ENCODE measurements at places on chromosomes 1 and 21.

- no peak for DNase-seq
Observed at GRCh38 chr1:217011097-217011496, 287.9 kb upstream of the ESRRG start.

DNA sequence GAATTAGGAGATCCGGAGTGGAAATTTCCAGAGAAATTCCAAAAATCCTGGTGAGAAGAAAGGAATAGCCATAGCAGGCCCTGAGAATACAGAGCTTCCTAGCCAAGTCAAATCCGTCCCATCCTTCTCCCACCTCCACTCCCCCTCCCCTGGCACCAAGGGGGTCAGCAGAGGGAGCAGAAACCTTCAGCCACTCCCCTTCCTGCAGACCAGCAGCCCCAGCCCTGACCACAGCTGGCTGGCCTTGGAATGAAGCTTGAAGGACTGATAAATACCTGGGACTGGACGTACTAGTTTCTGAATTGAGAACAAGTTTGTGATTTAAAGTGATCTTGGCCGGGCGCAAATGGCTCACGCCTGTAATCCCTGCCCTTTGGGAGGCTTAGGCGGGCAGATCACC, 13.8 kb upstream of the RIPPLY3 start:
- no peak for DNase-seq

DNA sequence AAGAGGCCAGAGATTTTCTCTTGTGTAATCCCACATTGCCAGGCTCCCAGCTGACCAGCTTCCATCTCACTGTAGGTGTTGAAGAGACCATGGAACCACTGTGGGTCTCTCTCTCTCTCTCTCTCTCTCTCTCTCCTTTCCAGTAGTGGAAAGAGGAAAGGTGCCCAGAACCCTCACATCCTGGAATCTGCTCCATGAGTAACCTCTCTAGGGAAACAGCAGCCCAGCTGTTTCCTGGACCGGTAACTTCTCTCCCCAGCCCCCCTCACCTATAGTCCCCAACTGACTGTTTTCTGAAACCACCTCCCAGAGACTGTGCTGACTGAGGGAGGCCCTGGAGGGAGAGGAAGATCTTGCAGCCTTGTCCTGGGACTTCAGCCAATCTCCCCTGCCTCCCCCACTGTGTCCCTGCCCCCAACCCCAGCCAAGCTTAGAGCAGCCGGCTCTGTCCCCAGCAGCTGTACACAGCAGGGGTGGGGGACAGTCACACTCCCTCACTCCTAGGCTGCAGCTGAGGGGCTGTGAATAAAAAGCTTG, 20.6 kb upstream of the SLC45A3 start:
- no peak for DNase-seq

DNA sequence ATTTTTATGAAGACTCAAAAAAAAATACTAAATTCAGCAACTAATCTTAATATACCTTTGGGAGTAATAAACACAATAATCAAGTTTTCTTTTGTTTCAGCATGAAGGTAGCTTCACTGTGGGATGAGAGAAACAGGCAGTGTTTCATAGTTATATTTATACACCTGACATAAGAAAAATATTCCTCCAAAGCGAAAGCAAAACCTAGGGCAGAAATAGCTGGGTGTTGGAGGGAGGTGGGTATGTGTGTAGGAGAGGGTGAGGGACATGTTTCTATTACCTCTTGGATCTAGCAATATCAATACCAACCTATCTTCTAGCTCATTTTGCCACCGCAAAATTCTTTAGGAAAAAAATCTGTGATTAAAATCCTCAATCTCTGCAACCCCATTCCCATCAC, 24.9 kb upstream of the MAN1A2 start:
- DNase-seq = no peak

- DNase-seq = no peak
Observed at GRCh38 chr1:196423612-196424011, 184.6 kb downstream of the KCNT2 start.

GRCh38 chr1:167943541-167943940, 6.7 kb upstream of the MPC2 start:
- no peak for DNase-seq

DNA sequence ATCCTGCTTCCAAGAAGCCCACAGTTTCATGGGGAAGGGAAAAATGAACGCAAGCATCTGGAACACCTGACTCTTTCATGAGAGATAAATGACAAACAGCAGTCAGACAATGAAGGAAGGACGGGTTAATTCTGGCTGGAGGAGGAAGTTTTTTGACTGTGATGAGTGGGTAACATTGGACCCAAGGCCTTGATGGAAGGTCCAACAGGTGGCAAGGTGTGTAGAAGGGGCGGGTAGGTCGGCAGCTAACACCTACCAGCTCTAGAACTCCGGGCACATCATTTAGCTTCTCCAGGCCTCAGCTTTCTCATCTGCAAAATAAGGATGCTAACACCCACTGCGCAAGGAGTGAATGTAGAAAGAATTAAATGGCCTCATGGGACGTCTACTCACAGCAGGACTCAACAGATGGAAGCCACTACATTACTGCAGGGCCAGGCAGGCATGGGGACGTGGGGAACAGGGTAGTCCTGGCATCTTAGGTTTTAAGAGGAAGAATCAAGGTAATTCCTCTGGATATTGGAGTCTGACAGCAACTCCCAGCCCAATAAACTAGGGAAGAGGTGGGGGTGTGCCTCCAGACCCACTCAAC, 12.9 kb downstream of the GLIS1 start:
- DNase-seq = no peak

GRCh38 chr1:240293706-240294105, 202.0 kb downstream of the FMN2 start:
- no peak for DNase-seq

GRCh38 chr1:214006845-214007244, 19.1 kb downstream of the PROX1 start:
- no peak for DNase-seq

DNA sequence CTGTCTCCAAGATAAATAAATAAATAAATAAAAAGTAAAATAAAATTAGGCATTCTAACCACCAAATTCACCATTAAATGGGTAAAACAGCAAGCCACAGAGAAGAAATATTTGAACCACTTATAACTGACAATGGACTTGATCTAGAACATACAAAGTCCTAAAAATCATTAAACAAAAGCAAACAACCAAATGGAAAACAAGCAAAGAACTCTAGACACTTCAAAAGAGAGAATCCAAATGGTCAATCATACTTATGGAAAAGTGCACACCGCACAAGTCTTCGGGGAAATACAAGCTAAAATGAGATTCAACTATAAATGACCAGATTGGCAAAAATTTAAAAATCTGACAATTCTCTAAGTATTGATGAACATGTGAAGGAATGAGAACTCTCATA, 73.5 kb upstream of the ANGPTL3 start:
- DNase-seq = no peak

- no peak for DNase-seq
Observed at GRCh38 chr1:16173447-16174260, 17.8 kb upstream of the EPHA2 start.

- no peak for DNase-seq
Observed at GRCh38 chr1:47686731-47687630, 249.1 kb downstream of the FOXD2 start.

DNA sequence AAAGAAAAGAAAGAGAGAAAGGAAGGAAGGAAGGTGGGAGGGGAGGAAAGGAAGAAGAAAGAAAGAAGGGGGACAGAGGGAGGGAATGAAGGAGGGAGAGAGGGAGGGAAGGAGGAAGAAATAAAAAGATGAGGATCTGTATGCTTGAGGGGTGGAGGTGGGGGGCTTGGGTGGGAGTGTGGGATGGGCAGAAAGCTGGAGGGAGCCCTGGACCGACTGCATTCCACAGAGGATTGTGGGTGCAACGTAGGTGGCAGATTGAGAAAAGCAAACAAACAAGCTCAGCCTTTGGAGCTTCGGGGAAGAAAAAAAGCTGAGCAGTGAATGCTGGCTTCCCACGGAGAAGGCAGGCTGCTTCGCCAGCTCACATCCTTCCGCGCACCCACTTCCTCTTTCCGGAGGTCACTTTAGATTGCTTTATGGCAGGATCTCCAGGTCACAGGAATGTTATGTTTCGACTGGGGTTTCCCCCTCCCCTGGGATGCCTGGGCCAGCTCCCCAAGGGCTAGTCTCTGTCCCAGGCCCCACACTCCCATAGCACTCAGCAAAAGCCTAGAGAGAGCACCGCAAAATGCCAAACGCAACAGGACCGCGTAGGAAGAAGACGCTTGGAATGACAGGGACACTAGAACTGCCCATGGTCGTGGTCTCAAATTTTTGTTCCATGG, 20.7 kb upstream of the LGALS8 start:
- DNase-seq = no peak

DNA sequence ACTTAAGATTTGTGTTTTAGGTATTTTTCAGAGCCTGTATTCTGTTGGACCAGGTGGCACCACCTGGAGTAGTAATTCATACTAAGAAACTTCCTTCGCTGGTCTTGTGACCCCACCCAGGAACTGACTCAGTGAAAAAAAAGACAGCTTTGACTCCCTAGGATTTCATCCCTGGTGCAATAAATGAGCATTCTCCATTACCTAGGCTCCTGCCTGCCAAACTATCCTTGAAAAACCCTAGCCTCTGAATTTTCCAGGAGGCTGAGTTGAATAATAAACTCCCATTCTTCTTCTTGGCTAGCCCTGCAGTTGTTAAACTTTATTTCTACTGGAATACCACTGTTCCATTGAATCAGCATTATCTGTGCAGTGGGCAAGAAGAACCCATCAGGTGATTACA, 10.6 kb upstream of the RGS18 start:
- no peak for DNase-seq

GRCh38 chr1:202203238-202204039, 9.8 kb downstream of the LGR6 start:
- DNase-seq = no peak

DNA sequence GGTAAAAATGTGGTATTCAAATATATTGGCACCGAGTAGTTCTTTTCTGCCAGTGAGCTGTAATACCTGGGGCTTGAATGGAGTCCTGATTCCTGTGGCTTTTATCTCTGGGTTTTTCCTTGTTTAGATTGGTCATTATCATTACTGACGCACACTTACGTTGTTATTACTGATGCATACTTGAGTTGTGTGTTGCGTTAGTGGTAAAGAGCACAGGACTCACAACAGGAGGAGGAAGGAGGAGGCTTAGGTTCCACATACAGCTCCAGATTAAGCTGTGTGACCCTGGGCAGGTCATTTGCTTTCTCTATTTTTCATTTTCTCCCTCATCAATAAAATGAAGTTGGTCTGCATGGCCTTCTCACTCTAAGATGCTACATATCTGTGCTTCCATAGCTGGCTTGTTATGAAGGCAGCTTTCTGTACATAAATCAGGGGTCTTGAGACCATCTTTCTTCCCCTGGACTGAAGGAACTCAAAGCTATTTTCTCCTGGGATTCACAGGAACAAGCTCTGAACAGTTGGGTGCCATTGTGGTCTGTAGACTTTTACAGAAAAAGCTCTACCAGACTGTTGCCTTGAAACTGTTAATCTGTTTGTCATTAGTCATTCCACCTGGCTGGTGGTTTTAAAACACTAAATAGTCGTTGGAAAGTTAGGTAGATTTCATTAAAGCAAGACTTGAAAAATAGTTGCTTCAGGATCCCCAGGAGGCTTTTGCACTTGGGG, 5.6 kb downstream of the ARID1A start:
- no peak for DNase-seq

GRCh38 chr1:37255136-37255795, 219.1 kb upstream of the ZC3H12A start:
- peak; percentile 36 for DNase-seq

- DNase-seq = no peak
Observed at GRCh38 chr1:214312530-214313051, 31.6 kb downstream of the SMYD2 start.

GRCh38 chr1:118983558-118984041, 4.5 kb downstream of the TBX15 start:
- DNase-seq = no peak

DNA sequence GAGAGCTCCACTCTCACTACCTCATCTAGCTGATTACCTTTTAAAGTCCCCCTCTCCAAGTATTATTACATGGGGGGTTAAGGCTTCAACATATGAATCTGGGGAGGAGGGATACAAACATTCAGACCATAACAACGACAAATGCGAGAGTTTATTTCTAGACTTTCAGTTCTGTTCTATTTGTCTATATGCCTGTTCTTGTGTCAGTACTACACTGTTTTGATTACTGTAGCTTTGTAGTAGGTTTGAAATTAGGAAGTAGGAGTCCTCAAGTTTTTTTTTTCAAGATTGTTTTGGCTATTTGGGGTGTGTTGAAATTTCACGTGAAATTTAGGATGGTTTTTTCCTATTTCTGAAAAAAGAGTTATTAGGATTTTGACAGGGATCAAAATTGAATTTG, 16.3 kb downstream of the ZMYM4 start:
- no peak for DNase-seq

- no peak for DNase-seq
Observed at GRCh38 chr1:56525489-56526041, 53.8 kb downstream of the PLPP3 start.

GRCh38 chr1:83997631-83998030, 1.3 kb downstream of the TTLL7 start:
- DNase-seq = no peak

GRCh38 chr1:204001166-204001901, 71.6 kb upstream of the SOX13 start:
- no peak for DNase-seq

- DNase-seq = no peak
Observed at GRCh38 chr1:209844695-209845407, 17.1 kb downstream of the UTP25 start.

DNA sequence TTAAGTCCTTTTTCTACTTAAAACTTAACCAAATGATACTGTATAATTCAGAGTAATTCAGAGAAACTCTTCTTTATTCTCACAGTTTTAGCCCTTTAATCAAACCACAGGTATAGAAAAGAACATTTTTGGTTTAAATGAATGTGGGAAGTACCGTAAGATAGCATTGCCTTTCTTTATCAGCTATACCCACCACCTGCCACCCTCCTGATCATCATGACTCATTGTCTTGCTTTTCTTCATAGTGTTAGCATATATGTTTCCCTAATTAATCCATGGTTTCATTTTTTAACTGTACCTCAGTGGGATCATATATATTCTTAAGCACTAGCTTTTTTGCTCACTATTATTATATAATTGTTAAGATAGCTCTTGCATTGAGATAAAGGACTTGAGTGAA, 27.5 kb upstream of the ANGPTL1 start:
- no peak for DNase-seq

DNA sequence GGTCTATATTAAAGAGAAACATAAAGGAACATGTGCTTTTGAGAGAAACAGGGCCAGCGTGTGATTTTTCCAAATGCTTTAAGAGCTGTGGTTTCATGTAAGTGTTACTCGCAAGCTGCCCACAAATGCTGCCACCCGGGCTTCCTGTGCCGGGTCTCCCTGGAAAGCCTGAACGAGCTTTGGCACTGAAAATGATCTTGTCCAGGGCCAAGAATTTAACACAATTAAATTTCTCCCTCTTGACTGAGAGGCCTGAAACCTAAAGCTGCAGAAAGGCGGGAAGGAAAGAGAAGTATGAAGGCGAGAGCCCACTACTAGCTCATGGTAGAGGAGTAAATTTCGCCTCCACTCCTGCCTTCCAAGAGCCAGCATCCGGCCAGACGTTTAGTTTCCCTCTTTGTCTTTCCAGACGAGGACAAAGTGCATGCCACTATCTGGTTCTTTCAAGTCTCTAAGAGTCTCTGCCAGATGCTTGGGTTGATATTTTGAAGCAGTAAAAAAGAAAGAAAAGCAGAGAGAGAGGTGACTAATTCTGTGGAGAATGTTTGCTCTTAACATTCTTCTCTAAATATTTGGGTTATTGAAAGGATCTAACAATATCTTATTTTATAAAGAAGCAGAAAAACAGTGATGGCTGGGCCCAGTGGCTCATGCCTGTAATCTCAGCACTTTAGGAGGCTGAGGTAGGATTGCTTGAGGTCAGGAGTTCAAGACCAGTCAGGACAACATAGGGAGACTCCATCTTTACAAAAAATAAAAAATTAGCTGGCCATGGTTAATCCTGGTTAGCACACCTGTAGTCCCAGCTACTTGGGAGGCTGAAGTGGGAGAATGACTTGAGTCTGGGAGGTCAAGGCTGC, 100.0 kb upstream of the HNRNPU start:
- DNase-seq = no peak
